ENCODE measurements at places on chromosomes 3 and 15. TPM values are rescaled to one million over a fixed set of nuclear protein-coding genes. Genes with fewer than 3 reads are reported as not detected.
A peak's percentile ranks its signal among the peaks of the same experiment; 100 is the strongest.

DNA sequence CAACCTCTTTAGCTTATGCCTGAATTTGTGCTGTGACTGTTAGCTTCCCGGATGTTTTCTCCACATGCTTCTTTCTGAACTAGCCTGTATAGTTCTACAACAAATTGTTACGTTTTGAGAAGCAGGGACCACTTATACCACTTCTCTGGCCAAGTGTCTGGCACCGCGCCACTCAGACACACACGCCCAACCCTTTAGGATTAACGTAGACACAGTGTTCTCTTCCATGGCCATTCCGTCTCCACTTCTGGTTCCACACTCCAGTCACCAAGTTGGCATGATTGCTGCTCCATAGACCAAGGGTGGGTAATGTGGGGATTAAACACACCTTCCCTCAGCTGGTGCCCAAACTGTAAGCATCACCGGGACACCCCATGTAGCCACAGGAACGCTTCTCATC is 755 bp upstream of the TMEM108 start:
- no peak overlapping the region for H3K27ac ChIP-seq
- DNase-seq, result peak; percentile 63
- H3K4me3 ChIP-seq, result no peak overlapping the region
- no peaks in the 10 kb centered on the region for H3K36me3 ChIP-seq
- no peaks in the 10 kb centered on the region for H3K27me3 ChIP-seq
- peaks cover 24% of the 10 kb centered on the region for H3K4me1 ChIP-seq

- H3K27me3 ChIP-seq, result no peaks in the 10 kb centered on the region
- no peaks in the 10 kb centered on the region for H3K36me3 ChIP-seq
- H3K4me3 ChIP-seq, result no peak overlapping the region
Measured at GRCh38 chr3:150308037-150308319, 100.1 kb upstream of the TSC22D2 start.

DNA sequence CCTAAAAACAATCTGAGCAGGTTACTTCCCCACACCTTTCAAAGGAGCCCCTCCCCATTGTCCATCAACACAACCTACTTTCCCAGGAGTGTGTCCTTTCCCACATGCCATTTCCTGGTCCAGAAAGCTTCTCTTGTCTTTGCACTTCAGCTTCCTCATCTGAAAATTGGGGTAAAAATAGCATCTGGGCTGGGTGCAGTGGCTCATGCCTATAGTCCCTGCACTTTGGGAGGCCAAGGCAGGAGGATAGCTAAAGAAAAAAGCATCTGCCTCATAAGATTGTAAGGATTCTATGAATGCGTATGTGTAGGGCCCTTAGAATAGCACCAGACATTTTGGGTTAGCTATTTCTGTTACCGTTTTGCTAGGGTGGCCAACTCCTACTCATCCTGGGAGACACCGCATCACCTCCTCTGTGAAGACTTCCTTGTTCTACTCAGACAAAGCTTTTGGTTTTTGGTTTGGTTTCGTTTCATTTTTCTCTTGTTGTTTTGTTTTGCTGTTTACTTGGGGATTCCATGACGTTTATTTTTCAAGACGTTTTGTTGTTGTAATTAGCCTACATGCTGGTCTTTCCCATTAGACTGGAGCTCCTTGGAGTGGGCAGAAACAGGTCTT is 224.4 kb upstream of the TLE3 start:
- no peak for DNase-seq
- no peak overlapping the region for H3K27ac ChIP-seq
- H3K36me3 ChIP-seq, result no peaks in the 10 kb centered on the region

- H3K4me3 ChIP-seq, result no peak overlapping the region
- H3K36me3 ChIP-seq, result no peaks in the 10 kb centered on the region
- no peak overlapping the region for H3K27ac ChIP-seq
Measured at GRCh38 chr3:157231071-157231470, 71.1 kb upstream of the CCNL1 start.

Gene GRK7
- 0.06 TPM for polyA plus RNA-seq

Gene GBE1
- 29.4 TPM for polyA plus RNA-seq

Gene ZNF502
- 2.0 TPM for polyA plus RNA-seq
